Activated naive CD4-positive, alpha-beta T cell (primary cell): ENCODE measurements at places on chromosomes 16 and 17.

DNA sequence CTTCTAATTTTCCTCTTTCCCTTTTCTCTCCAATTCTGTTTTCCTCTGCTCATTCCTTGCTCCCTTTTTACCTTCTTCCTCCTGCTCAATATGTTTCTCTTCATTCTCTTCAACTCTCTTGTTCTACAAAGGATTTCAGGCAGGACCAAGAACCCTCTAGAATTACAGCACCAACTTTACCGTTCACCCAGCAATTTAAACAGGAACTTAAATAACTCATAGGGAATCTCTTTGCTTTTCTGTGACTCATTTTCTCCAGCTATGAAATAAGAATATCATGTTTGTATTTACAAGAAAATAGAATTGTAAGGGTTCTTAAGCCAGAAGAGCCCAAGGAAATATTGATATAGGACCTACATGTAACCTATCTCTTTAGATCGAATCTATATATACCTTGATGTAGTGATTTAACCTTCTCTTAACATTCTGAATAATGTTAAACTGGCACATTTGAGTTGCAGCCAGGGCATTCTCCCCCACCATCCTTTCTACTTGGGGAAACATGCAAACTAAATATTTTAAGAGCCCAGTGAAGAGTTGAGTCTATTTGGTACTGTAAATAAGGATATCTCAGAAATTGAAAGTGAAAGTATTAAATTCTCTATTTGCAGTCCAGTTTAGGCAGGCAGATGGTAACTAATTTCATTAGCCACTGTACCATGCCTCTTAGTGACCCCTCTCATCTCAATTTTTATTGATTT, 137.0 kb downstream of the ANKFN1 start:
- DNase-seq: no peak

DNA sequence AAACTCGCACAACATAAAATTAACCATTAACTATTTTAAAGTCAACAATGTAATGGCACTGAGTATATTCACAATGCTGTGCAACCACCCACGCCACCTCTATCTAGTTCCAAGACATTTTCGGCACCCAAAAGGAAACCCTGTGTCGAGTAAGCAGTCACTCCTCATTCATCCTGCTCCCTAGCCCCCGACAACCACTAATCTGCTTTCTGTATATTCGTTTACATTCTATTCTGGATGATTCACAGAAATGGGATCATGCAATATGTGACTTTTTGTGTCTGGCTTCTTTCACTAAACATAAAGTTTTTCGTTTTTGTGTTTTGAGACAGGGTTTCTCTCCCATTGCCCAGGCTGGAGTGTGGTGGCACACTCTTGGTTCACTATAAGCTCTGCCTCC, 42.2 kb upstream of the HAPSTR1 start:
- no peak for DNase-seq

DNA sequence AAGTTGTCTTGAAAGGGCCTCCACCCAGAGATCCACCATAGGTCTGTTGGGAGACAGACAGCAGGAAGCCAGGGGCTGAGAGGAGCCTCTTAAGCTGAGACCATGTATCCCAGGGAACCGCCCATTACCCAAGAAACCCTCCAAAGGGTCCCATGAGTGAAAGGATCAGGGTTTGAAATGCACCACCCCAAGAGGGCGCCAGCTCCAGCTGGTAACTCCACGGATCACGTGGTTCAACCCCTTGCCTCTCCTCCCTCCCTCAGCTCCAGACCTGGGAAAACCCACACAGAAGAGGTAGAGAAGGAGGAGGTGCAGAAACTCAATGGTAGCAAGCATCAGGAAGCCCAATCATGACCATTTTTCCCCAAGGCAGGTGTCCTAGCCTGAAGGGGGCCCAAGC, 148.7 kb downstream of the AIPL1 start:
- DNase-seq: no peak

DNA sequence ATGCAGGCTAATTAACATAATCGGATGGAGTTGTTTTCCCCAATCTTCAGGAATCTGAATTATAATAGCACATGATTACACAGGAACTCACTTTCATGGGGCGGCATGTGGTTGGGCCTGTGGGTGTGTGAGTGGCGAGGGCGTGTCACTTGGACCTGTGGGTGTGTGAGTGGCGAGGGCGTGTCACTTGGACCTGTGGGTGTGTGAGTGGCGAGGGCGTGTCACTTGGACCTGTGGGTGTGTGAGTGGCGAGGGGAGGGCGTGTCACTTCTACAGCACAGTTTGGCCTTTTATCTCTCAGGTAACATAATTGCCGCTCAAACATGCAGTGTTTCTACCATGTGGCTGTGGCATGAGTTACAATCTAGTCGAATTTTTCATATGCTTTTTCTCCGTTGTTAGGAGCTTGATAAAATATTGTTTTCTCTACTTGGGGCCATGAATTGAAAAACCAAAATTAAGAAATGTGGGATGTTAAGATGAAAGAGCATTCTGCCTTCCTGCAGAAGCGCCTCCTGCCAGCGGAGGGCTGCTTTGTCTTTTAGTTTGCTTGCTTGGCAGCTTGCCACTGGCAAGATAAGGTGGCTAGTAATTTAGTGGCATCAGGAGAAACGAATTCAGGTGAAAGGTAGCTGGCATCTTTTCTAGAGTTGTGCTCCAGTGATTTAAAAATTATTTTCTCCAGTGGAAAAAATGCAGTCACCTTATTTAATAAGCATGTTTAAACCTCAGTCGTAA, 36.2 kb downstream of the USP10 start:
- DNase-seq: no peak

DNA sequence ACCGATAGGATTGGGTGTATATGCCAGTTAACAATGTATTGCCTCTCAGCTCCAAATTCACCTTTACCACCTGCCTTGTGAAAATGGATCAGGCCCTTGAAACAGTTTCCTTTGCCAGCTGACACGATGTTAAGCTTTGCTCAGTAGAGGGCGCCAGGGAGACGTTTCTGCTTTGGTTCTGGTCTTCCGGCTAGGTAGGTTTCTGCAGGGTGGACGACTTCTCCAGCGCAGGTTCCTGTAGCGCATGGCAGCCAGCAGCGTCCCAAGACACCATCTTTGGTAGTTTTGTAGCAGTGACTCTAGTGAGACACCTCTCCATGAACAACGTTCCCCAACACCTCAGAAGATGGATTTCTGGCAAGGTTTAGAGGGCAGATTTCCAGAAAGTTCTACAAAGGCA, 24.0 kb downstream of the SYCE1L start:
- DNase-seq: no peak
